Effector memory CD8-positive, alpha-beta T cell (primary cell): ENCODE measurements at places on chromosomes 3 and 15.
A peak's percentile ranks its signal among the peaks of the same experiment; 100 is the strongest.

DNA sequence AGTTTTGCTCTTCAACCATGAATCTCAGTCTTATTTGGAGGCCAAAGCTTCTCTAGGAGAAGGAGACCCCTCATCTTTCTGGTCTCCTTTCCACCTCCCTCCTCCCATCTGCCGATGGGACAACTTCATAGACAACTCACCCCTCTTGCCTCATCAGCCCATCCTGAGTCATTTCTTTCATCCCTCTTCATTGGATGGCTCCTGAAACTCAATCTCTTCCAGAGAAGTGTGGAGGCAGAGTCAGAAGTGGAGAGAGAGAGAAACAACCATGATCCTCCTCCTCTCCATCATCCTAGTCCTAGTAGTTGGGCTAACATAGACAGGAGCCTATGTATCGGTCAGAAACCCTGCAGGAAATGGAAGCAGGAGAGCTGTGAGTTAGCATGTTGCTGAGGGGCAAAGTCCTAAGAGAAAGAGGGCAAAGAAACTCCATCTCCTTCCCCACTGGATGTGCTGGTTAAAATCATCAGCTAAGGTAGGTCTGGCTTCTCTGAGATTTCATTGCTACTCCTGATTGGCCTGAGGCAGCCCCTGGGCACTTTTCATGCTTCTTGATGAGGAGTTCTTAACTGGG, 21.3 kb upstream of the HCN4 start:
- no peak for DNase-seq

GRCh38 chr15:68719672-68720071, 101.0 kb downstream of the ANP32A start:
- DNase-seq, result no peak

- no peak for DNase-seq
Measured at GRCh38 chr3:99128725-99129505, 227.4 kb upstream of the DCBLD2 start.

DNA sequence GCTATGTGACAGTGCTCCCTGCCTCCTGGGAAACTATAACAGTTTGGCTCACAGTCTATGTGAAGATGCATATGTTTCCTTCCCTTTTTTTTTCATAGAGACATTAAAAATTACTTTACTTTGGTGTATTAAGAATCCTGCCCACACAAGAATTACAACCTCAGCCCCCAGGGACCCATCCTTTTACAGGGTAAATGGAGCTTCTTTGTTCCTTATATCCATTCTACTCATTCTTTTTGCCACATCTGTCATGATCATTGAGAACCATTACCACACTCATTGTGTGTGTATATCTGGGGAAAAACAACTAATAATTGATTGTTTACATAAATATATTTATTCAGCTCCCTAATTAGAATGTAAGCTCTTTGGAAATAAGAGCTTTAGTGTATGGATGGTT, 157.4 kb downstream of the SSR3 start:
- DNase-seq, result no peak

DNA sequence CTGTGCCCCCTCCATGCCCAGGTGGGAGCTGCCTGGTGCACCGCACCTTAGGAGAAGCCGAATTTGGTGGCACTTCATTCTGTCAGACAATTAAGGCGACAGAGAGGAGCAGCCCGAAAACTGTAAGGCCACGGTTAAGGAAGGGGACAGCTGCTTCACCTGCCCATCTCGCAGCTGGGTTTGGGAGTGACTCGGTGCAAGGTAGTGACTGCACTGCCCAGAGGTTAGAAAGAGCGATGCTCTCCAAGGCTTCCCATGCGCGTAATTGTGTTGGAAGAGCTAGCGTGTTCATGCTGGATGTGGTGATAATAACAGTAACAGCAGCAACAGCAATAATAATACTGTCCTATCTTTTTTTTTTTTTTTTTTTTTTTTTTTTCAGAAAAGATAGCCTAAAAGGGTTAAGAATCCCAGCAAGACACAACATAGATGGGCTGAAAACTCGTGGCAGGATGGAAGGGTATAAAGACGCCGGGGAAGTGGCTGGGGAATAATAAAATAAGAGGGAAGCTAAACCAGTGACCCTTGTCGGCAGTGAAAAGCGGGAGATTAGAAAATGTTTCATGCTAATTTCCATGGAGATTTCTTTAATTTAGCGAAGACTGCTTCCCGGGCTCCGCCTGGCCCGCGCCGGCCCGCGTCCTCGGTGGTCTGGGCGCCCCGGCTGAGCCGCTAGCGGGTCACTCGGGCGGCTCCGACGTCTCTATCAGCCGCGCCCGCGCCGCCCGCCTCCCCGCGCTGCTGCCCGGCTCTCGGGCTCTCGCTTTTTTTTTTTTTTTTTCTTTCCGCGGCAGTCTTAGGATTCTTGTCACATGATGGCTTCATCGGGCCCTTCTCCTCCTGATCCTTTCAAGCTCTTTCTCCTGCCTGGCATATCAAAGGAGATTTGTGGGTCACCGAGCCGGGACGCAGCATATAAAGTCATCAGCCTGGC, 617.1 kb downstream of the NR2F2 start:
- no peak for DNase-seq

DNA sequence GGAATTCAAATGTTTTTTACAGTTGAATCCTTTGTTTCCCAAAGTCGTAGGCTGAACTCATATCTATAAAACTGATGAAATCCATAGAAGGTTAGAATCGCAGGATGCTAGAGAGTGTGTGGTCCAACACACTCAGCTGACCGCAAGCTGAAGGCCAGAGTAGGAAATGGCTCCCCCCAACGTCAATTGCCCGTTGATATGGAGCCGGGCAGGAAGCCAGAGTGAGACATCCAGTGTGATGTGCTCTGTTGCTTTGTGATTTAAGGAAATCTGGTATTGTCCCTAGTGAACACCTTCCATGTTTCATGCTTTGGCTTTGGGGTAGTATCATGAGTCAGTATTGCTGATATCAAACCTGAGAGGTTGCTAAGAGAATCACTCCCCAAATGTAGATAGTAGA, 5.8 kb upstream of the MEX3B start:
- no peak for DNase-seq

DNA sequence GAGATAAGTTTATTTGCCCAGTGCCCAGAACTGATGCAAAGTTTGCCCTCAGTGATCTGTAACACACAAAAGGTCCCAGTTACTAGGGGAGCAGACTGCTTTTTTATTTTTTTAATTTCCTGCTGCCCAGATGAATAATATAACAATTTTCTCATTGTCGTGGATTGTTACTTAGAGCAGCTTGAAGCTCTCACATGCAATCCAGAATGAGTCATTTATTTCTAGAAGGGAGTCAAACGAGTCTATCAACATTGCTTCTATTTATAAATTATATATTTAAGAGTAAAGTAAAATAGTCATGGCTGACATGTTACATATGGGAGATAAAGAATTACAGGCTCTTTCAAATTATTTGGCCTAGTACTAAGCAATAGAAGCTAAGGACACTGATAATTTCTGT, 41.3 kb downstream of the MEIS2 start:
- DNase-seq, result no peak

GRCh38 chr15:74585191-74585590, 30.4 kb upstream of the CLK3 start:
- DNase-seq, result no peak

GRCh38 chr3:70856414-70857162, 544.1 kb upstream of the MDFIC2 start:
- DNase-seq, result no peak

DNA sequence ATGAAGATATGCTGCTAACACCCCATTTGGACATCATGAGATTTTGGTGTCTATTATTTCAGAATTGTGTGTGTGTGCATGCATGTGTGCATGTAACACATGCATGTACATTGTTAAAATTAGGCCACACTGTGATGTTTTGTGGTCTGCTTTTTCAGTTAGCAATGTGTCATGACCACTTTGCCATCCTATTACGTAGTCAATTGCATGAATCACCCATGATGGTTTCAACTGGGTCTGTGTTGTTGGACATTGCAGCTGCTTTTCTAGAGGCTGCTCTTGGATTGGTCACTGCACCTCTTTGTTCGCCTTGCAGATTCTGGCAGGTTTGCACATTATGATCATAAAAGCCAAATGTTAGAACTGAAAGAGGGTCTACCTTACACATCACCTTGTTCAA, 101.0 kb upstream of the THBS1 start:
- DNase-seq, result no peak

DNA sequence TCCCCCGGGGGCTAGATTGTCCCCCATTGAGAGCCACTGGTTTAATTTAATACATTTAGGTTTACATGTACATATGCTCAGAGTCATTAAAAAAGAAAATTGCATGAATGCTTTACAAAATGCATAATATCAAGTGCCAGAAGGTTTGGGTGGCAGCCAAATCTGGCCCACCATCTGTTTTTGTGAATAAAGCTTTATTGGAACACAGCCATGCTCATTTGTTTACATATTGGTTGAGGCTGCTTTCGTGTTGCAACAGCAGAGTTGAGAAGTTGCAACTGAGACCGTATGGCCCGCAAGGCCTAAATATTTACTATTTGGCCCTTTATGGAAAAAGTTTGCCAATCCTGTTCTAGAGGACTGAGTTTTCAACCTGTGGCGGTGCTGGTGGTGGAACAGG, 32.1 kb upstream of the RGMA start:
- no peak for DNase-seq

- no peak for DNase-seq
Measured at GRCh38 chr3:157312376-157312745, 124.3 kb upstream of the PTX3 start.

GRCh38 chr15:57217778-57218598, 158.3 kb upstream of the CGNL1 start:
- DNase-seq, result no peak

GRCh38 chr3:13461169-13462124, 18.7 kb upstream of the HDAC11 start:
- DNase-seq, result peak; percentile 75

DNA sequence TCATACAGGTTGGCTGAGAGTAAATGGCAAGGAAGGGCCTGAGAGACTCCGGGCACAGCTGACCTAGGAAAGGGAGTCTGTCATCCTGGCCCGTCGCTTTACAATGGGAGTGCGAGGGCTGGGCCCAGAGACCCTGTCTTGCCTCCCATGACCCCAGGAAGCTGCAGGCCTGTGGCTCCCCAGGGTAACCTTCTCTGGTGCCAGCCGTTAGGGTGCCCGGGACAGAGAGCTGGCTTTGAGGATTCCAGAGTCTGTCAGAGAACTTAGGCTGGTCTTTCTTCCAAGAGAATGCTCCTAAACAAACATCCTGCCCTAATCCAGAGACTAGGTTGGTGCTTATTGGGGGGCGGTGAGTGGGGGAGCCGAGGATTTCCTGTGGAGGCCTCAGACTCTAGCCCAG, 18.5 kb downstream of the ZNF710 start:
- DNase-seq, result no peak

GRCh38 chr3:195803289-195803908, 8.3 kb downstream of the MUC4 start:
- DNase-seq, result no peak

DNA sequence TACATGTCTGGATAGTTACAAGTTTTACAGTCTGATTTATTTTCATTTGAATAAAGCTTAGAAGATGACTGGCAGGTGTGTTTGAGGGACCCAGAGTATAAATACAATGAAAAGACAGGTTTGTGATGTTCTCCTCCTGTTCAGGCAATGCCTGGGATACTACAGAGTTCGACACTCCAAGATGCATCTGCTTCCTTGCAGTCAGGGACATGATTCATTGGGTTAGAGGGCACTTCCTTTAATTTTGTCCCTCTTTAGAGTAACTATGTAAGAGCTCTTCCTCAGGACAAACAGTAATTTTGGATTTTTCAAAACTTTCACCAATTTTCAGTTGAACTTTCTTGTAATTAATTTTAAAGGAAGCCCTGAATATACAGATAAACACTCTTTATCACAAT, 102.0 kb downstream of the LMLN start:
- no peak for DNase-seq

GRCh38 chr3:88611826-88612326, 462.1 kb downstream of the C3orf38 start:
- DNase-seq, result no peak

GRCh38 chr15:56351353-56351752, 13.9 kb upstream of the TEX9 start:
- DNase-seq, result no peak

- DNase-seq, result no peak
Measured at GRCh38 chr15:58070801-58071418, 5.4 kb upstream of the ALDH1A2 start.

GRCh38 chr3:149199474-149199873, 22.2 kb downstream of the CP start:
- DNase-seq, result no peak

GRCh38 chr3:167936019-167936418, 159.7 kb downstream of the GOLIM4 start:
- DNase-seq, result no peak

GRCh38 chr15:57323806-57324589, 52.3 kb upstream of the CGNL1 start:
- no peak for DNase-seq

- no peak for DNase-seq
Measured at GRCh38 chr3:3015185-3016089, 94.7 kb downstream of the IL5RA start.

- DNase-seq, result no peak
Measured at GRCh38 chr15:74431645-74432044, 2.1 kb downstream of the SEMA7A start.

- DNase-seq, result no peak
Measured at GRCh38 chr3:17795280-17795679, 52.8 kb upstream of the TBC1D5 start.

GRCh38 chr3:195537995-195538394, 5.1 kb downstream of the PPP1R2 start:
- DNase-seq, result peak; percentile 21

GRCh38 chr3:180036092-180036670, 556 bp downstream of the PEX5L start:
- no peak for DNase-seq

GRCh38 chr3:23592961-23593931, 212.5 kb upstream of the UBE2E1 start:
- no peak for DNase-seq

- DNase-seq, result no peak
Measured at GRCh38 chr3:106943071-106943470, 434.2 kb upstream of the CCDC54 start.

- peak; percentile 60 for DNase-seq
Measured at GRCh38 chr15:98853161-98853560, 154.4 kb downstream of the PGPEP1L start.

DNA sequence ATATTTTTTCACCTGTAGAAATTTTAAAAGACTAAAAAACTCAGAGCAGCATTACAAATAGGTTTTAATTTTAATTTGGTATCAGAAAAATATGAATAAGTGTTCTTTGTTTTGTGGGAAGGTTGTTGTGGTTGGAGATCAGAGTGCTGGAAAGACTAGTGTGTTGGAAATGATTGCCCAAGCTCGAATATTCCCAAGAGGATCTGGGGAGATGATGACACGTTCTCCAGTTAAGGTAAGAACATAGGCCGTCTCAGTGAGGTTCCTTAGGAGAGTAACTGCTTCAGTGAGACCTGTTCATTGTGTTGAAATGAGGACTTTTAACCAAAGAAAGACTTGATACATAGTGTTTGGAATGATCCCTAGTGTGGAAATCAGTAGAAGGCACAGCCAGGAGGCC, 44.8 kb downstream of the OPA1 start:
- no peak for DNase-seq

- DNase-seq, result no peak
Measured at GRCh38 chr3:133268726-133269134, 131.1 kb upstream of the BFSP2 start.

DNA sequence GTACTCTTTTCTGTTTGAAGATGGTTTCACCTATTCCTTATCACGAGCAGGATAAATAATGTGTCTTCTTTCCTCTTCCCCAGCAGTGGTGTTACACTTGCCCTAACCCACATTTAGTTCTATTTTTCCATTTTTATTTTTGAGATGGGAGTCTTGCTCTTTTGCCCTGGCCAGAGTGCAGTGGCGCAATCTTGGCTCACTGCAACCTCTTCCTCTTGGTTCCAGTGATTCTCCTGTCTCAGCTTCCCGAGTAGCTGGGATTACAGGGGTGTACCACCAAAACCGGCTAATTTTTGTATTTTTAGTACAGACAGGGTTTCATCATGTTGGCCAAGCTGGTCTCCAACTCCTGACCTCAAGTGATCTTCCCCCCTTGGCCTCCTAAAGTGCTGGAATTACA, 372.4 kb downstream of the FOXP1 start:
- DNase-seq, result no peak
